ENCODE measurements at places on chromosomes 12 and 14.
A peak's percentile ranks its signal among the peaks of the same experiment; 100 is the strongest.

DNA sequence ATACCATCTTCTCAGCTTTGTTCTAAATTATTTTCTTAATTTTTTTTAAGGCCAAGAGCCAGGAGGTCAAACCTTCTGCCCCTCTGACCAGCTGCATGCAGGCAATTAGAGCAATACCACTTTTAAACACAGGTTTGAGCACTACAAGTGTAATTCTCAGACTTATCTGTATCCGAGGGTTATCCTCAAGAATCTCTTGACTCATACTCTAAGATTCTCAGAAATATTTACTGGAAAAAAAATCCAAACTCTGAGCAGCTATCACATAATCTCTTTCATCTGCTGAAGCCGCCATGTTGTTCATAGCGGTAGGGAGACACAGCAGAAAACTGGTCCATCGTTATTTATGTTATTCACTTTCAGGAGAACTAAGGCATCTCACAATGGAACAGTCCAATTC, 27.4 kb upstream of the PTHLH start:
- DNase-seq: no peak

- no peak for DNase-seq
Measured at GRCh38 chr12:13436182-13436581, 239.7 kb downstream of the EMP1 start.

DNA sequence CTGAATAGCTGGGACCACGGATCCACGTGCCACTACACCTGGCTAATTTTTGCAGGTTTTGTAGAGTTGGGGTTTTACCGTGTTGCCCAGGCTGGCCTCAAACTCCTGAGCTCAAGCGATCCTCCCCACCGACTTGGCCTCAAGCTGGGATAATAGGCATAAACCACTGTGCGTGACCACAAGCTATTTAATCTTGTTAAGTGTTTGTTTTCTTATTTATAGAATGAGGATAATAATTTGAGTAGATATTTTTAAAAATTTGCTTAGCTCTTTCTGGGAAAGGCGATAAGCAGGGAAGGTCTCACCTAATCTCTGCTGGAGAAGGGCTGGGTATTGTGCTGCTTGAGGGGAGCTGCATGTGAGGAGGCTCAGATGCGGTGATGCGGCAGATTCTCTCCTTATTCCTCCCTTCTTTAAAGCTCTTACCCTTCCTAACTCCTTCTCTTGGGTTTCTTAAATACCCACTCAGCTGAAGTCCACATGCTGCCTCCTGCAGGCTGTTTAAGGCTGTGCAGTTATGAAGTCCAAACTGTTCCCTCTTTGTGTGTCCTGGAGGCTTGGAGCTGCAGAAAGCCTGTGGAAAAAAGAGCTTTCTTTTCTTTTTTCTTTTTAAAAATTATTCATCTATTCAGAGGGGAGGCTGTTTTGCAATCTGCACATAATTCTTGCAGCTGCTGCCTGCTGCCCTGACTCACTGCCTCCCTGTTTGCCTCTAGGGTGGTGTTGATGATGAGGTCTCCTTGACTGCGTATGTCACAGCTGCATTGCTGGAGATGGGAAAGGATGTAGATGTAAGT, 37.9 kb downstream of the A2ML1 start:
- DNase-seq: no peak

GRCh38 chr12:125131958-125132357, 66.7 kb downstream of the AACS start:
- no peak for DNase-seq

DNA sequence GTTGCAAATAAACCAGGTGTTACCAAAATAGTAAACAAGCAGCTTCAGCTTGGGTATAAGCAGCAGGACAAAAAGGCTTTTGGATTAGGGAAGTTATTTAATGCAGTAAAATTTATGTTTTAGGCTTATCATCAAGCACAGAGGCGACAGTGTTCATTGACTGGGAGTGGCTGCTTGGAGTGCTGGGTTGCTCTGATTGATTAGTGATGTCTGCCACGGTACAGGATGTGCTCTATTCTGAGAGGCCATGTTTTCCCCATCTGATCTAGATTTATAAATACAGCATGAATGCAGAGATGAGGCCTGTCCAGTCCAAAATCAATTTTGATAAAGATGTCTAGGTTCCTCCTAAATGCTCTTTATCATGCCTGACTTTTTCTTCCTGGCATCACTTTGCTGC, 83.5 kb downstream of the MAP1LC3B2 start:
- DNase-seq: peak; percentile 7

DNA sequence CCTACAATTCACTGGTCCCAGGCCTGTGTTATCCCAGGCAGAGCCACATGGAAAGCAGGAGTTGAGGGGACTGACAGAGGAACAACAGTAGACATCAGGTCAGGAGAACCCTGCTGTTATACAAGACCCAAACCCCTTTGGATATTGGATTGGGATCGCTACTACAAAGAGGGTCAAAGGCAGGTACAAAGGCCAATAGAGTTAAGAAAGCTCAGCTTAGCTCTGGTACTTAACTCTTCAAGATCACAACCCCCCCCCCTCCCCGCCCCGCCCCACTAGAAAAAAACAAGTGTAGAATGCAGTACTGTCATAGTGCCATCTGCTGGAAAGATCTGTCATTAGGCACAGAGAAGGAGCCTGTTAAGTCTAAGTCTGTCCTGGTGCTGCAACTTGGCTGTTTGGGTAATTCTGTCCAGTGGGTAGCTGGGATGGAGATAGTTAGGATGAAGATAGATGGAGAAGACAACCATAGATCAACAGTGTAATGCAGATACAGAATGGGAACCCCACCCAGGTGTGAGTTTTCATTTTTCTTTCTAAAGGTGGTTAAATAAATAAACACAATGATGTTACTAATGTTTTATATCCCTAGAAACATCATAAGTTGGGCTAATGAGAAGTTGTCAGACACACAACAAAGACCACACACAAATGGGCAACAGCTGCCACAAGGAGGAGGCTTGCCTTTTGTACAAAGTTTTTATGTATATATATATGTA, 17.2 kb downstream of the REM2 start:
- peak; percentile 50 for DNase-seq

DNA sequence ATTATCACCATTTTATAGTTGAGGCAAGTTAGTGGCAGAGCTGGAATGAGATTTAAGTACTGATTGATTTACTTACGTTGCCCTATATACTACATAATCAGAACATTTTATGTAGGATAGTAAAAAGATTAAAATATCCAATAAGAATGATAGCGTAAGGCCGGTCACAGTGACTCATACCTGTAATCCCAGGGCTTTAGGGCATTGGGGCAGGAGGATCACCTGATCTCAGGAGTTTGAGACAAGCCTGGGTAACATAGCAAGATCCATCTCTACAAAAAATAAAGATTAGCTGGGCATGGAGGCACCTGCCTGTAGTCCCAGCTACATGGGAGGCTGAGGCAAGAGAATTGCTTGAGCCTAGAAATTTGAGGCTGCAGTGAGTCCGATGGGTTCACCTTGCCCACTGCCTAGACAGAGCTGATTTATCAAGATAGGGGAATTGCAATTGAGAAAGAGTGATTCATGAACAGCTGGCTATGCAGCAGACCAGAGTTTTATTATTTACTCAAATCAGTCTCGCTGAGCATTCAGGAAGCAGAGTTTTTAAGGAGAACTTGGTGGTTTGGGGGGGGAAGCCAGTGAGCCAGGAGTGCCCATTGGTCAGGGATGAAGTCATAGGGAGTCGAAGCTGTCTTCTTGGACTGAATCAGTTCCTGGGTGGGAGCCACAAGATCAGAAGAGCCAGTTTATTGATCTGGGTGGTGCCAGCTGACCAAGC, 24.7 kb upstream of the SGPP1 start:
- no peak for DNase-seq

DNA sequence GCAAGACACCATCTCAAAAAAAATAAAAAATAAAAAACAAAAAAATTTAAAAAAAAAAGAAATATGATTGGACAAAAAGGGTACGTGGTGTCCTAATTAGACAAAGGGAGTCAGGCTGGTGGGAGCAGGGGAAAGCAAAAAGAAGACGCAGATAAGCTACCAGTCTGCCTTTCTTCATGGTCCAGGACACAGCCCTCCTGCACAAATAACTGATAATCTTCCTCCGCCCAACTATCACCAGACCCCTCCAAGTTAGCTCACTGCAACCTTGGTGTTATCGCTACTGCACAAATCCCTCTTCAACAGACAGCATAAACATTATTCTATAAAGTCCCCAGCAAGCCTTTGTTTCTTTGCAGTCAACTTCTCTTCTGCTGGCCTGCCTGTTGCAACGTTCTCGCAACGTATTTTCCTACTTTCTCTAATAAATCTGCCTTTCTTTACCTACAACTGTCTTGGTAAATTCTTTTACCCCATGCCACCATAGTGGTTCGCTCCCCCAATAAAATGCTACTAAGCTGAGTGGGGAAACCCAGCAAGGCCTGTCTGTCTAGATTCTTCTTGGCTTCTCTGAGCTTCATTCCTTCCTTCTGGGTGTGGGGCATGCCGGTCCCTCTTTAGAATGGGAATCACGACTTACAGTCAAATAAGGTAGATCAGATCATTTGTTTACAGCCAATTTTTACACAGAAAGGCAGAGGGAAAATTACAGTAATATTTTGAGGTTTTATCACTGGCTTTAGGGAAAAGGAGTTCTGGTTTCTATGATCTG, 14.6 kb upstream of the DNAL1 start:
- DNase-seq: no peak

- DNase-seq: no peak
Measured at GRCh38 chr12:57740656-57741412, 2.3 kb upstream of the AGAP2 start.

DNA sequence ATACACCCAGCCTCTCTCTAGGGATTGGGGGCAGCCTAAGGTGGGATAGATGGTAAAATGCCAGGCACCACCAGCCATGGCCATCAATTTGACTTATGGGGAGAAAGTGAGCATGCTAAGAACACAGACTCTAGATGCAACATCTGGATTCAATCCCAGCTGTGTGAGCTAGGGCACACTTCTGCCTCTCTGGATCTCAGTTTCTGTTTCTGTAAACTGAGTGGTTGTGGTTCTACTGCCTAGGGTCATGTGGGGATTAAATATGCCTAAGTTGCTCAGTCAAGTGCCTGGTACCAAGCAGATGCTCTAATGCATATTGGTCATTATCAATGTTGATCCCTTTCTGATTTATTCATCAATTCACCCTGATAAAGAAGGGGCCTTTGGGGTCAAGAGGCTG, 12.6 kb upstream of the OAS1 start:
- no peak for DNase-seq

- DNase-seq: no peak
Measured at GRCh38 chr12:4293966-4294505, 20.5 kb downstream of the CCND2 start.

DNA sequence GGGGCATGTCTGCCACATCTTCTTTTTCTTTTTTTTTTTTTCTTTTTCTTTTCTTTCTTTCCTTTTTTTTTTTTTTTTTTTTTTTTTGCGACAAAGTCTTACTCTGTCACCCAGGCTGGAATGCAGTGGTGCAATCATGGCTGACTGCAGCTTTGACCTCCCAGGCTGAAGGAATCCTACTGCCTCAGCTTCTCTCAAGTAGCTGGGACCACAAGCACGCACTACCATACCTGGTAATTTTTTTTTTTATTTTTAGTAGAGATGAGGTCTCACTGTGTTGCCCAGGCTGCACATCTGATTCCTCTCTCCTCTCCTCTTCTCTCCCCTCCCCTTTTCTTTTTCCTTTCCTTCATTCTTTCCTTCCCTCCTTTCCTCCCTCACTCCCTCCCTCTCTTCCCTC, 18.5 kb downstream of the SLC15A5 start:
- no peak for DNase-seq

DNA sequence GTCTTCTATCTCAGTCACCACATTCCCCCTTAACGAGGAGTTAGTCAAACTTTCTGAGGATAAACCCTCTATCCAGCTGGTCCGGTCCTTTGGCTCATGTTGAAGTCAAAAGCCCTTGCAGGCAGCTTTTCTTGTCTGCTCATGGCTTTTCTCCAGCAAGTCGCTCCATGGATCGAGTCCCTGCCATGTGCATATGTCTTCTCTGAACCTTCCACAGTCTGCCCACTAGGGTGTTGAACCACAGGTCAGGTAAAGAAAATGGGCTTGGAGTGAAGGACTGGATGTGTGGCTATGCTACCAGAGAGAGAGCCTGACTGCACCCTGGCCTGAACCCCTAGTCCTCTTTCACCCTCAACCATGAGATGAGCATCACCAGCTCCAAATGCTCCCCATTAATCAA, 22.8 kb downstream of the C14orf132 start:
- DNase-seq: no peak

DNA sequence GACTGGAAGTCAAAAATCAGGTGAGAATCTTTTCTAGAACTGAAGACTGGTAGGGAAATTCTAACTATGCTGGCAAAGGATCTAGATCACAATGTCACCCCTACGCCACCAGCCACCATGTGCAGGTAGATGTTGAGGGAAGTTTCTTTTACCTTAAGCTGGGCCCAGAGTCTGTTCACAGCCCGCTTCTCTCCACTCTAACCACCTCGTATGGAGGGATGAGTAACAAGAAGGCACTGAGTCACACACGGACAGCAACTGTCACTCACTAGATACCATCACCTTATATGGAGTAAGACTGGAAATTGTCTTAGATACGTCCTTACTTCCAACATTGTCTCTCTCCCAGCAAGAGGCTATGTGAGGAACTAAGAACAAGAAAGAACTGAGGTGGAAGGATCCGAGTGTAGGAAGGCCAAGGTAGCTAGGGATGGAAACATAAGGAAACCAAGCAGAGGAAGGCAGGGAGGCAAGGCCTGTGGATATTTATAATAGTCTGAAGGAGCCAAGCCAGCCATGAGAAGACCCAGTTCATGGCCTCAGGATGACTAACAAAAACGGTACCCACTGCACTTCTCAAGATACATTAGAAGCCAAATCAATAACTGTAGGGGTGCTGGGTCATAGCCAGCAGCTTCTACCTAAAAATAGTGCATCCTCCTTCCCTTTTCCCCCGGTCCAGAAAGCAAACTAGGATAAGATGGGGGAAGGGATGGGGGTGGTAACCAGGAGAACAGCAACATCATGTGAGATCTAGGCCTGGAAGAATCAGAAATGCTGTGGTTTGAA, 15.5 kb downstream of the REM2 start:
- DNase-seq: no peak

DNA sequence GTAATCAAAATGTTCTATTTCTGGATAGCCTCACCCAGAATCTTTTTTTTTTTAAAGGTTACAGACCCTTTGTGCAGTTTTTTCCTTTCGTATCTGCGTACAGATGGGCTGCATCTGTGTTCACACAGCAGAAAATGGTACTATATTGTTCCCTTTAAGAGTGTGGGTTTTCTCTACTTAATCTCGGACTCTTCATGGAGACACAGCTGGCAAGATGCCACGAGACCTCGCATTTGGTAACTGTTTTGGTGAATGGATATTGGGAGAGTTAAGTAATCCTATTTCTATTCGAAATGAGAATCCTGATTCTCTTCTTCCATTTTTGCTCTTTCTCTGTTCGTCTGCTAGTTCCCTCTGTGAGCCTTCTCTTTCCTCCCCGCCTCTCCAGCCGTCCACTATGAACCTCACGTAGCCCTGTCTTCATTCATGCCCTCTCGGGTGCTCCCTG, 85.7 kb downstream of the SAMD4A start:
- DNase-seq: no peak

- DNase-seq: no peak
Measured at GRCh38 chr12:68267892-68268396, 14.5 kb upstream of the IL22 start.

- DNase-seq: no peak
Measured at GRCh38 chr12:104121001-104121400, 17.0 kb downstream of the NFYB start.

Measured in NCI-H526 (cell line).